Activated CD4-positive, alpha-beta T cell treated with anti-CD3 and anti-CD28 coated beads, Interleukin-2, amount 50 U/mL, for 24 hours (primary cell): ENCODE measurements at places on chromosomes 5 and 9.
A peak's percentile ranks its signal among the peaks of the same experiment; 100 is the strongest.

DNA sequence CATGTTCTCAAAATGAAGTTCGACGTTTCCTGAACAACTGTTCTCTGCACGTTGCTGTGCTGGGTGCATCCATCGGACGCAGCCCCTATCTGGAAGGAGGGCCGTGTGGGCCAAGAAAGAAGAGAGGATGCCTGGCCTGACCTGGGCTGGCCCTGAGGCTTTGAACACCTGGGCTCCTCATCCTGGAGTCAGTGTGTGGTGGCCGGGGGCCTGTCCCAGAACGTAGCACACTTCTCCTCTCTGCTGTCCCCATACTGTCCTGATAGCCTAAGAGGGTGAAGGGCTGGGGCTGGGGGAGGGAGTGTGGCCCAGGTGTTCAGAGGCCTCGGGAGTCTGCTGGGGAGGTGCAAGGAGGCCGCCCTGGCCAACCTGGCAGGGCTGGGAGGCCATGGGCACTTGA lies 21.5 kb downstream of the COL5A1 start:
- no peak for DNase-seq

- no peak for DNase-seq
Observed at GRCh38 chr5:84274585-84275468, 109.9 kb downstream of the EDIL3 start.

- DNase-seq = no peak
Observed at GRCh38 chr9:89878687-89879086, 273.9 kb downstream of the GADD45G start.

DNA sequence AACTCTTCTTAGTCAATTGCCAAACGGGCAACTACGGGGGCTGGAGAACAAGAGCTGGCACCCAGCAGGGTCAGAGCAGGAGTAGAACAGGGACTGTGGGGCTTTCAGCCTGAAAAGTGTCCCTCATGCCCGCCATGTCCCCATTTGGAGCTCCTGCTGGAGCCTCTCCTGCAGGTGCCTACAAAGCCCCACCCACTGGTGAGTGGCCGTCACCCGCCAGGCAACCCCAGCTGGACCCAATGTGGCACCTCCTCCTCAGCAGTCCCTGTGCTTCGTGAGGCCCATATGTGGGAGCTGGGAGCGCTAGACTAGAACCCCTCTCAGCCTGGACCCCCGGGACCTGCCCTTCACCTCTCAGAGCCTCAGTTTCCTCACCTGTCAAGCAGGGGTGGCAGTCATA lies 40.9 kb downstream of the VAV2 start:
- DNase-seq = no peak

DNA sequence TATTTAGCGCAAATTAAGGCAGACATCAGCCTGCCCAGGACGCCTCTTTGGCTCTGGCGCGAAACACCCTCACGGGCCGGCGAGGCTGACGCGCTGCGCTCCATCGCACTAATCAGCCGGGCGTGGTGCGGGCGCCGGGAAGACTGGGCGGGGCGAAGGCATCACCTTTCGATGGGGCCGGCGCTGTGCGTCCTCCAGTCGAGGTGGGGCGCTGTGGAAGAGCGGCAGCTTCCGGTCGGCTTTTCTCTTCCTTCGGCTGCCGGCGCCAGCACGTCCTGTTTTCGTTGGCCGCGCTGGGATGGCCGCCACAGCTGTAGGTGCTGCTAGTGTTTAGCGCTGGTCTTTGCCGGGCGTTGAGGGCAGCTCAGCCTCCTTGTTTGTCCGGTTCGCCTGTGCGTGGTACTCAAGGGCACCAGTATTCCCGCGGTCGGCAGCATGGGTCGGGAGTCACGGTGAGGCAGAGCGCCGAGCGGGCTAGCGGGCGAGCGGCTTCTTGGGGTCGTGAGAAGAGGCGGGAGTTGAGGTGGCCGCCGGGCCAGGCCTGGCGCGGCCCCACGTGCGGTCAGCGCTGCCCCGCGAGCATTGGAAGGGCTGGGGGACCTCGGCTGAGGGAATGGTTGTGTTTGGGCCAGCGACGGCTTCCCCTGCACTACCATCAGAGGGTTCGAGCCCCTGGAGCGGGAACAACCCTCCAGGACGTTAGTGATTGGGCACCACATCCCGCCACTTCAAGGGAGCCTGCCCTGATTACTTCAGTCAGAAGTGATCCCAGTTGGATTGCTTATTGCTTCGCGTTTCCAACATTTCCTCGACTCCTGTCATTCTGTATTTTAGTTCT lies at the start of gene DDX46:
TSS of gene DDX46 (plus strand) at position 276 of the 838 bp plus-strand sequence. CDS start at position 436, 160 bp downstream.
- peak; percentile 85 for DNase-seq

- no peak for DNase-seq
Observed at GRCh38 chr5:75108515-75108914, 56.2 kb upstream of the GCNT4 start.

- DNase-seq = no peak
Observed at GRCh38 chr9:113533335-113534225, 70.1 kb downstream of the RGS3 start.

DNA sequence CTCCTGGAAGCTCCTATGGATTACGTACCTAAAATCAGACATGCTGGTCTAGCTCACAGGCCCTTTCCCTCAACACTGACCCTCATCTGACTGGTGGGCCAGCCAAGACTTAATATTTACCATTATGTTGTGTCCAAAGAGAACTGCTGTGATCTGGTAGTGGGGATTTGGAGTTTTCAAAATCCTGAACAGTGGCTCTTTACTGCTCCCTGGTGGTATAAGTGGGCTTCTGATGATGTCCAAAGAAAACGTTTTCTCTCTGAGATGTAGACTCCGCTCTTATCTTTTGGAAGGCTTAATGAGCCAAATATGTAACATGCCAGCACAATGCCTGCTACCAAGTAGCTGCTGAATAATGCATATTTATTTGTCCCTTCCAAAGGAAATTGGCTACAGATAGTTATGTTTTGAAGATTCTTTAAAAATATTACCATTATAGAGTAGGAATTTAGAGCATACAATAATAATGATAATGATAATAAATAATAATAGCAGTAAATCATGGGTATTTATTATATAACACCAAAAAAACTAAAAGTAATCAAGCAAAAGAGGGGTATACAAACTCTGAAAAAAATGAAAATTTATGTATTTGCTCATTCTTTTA lies 406.6 kb upstream of the TNC start:
- peak; percentile 15 for DNase-seq

DNA sequence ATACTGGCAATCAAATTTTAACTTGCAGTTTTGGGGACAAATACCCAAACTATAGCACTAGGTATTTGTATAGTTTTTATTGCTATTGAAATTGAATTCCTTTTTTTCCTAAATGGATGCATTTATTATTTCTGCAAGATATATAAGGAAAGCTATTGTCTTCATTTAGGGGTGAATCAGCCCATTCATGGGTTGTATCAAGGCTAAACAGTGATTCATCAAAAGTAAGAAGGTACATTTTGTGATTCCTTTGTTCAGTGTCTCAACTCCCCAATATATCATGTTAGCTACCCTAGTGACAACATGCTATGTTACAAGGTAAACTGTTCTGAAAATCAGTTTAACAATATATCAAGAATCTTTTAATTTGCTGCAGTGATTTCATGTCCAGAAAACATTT lies 185.7 kb downstream of the PLK2 start:
- DNase-seq = no peak

GRCh38 chr5:89042746-89043145 lies 159.8 kb upstream of the MEF2C start:
- no peak for DNase-seq

DNA sequence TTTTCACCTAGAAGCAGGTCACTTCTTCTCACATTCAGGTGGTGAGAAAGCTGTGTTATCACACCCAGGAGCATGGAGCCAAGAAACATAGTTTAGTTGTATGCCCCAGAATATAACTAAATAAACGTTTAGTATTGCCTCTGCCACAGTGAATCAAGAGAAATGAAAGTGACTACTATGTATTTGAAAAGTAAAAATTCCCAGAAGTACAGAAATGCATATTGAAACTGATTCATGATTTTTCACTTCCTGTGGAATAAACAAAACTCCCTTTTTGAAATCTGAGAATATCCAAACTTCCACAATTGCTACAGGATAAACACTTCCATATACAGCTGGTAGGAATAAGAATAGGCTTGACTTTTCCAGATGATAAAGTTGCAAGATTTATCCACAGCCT lies 15.3 kb upstream of the NINJ1 start:
- DNase-seq = no peak

DNA sequence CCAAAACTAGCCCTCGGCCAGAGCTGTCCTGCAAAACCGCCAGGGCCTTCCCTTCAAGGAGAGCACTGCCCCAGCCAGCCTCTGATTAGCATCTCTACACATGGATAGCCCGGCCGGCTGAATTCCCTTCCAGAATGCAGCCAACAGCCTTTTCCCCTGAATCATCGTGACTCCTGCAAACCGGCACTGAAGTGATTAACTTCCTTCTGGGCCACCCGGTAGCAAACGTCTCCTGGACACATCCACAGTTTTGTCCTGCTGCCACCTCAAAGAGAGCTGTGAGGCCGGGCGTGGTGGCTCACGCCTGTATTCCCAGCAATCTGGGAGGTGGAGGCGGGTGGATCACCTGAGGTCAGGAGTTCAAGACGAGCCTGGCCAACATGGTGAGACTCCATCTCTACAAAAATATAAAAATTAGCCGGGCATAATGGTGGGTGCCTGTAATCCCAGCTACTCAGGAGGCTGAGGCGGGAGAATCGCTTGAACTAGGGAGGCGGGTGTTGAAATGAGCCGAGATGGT lies 21.1 kb upstream of the EEIG1 start:
- DNase-seq = no peak

DNA sequence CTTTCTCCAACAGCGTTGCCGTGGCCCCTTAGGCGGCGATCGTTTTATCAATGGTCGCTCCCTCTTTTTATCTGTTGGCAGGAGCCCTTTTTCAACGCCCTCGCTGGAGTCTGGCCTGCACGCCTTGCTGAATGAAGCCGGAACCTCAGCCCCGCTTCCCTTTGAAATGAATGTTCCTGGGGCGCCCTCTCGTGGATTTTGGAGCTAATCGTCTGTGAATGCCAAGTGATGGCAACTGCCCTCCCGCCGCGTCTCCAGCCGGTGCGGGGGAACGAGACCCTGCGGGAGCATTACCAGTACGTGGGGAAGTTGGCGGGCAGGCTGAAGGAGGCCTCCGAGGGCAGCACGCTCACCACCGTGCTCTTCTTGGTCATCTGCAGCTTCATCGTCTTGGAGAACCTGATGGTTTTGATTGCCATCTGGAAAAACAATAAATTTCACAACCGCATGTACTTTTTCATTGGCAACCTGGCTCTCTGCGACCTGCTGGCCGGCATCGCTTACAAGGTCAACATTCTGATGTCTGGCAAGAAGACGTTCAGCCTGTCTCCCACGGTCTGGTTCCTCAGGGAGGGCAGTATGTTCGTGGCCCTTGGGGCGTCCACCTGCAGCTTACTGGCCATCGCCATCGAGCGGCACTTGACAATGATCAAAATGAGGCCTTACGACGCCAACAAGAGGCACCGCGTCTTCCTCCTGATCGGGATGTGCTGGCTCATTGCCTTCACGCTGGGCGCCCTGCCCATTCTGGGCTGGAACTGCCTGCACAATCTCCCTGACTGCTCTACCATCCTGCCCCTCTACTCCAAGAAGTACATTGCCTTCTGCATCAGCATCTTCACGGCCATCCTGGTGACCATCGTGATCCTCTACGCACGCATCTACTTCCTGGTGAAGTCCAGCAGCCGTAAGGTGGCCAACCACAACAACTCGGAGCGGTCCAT lies 10.0 kb downstream of the S1PR3 start:
- peak; percentile 79 for DNase-seq

DNA sequence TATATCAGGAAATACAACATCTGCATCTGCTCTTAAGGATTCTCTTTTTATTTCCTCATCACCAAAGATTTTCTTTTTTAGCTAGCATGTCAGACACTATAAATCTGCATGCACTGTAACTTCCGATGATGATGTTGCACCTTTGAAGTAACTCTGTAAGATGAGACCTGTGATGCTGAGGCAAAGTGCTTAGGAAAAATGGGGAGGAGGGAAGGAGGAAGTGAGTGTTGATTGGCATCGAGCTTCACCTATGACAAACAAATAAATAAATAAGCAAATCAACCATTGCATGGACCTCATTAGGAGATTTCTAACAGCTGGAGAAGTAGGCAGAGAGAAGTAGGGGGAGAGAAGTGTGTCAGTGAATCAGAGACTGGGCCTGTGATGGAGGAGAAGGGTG lies 52.6 kb downstream of the ENC1 start:
- DNase-seq = no peak

DNA sequence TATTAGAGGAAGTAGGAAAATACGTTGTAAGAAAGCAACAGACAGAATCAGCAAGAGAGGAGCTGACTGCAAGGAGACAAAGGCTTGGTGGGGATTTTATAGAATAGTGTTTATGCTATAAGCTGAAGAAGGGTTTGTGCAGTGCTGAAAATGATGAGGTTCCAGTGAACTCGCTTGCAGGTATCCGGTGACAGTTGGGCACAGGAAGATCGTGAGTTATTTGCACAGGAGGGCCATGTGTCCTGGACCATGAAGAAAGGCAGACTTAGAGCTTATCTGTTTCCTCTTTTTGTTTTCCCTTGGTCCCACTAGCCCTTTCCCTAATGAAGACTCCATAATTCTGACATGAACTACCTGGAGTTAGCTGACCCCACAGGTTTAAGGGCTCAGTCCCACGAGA lies 61.4 kb downstream of the NXNL2 start:
- no peak for DNase-seq

DNA sequence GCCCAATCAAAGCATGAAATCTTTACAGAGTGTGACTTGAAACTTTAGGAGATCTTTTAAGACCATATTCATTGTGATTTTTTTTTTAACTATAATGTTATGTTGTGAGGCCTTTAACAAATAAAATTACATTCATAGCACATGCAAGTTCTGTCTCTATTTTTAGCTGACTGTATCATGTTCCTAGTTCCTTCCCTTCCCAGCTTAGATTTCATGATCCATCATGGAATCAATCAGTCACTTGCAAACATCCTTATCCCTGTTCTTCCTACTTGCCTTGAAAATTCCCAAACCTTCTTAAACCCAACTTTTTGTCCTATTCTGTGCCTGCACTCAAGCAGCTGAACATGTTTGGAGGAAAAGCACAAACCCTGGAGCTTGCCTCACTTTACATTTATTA lies 141.8 kb downstream of the DMXL1 start:
- no peak for DNase-seq

DNA sequence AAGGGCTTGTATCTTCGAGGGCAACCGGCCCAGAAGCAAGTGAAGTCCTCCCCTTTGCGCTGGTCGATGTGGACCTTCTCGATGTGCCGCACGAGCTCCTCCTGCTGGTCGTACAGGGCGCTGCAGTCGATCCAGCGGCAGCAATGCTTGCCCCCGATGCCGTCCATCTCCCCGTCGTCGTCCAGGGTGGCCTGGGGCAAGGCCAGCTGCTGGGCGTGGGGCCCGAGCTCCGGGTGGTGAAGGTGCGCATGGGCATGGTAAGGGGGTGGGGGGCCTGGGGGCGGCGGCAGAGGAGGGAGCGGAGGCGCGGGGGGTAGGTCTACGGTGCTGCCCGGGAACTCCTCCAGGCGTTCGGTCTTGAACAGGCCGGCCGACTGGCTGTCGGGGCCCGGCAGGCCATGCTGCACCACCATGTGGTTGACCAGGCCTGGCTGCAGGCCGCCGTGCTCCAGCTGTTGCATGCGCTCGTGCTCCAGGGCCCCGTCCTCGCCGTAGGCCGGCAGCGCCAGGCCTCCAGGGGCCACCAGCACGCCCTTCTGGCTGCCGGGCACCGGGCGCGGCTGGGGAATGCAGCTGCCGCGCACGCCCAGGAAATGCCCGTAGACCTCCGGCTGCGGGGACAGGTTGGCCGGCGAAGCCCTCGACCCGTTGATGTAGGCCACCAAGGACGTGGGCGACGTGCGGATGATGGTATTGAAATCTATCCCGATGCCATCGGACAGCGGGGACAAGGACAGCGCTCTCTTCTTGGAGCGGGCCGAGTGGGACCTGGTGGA lies 181.8 kb downstream of the GLIS3 start:
- peak; percentile 20 for DNase-seq
